ENCODE measurements at places on chromosomes 2 and 18. TPM values are rescaled to one million over a fixed set of nuclear protein-coding genes. Genes with fewer than 3 reads are reported as not detected.

GRCh38 chr2:206275312-206276055 lies 1.0 kb downstream of the ZDBF2 start:
- peak overlapping the region; percentile 97 for H3K4me3 ChIP-seq
- peaks cover 6% of the 10 kb centered on the region for H3K4me1 ChIP-seq
- H3K27me3 ChIP-seq: peaks cover 6% of the 10 kb centered on the region

GRCh38 chr2:33467413-33467812 lies 9.0 kb upstream of the RASGRP3 start:
- no peak overlapping the region for H3K27ac ChIP-seq
- H3K27me3 ChIP-seq: peaks cover 4% of the 10 kb centered on the region
- DNase-seq: no peak
- peaks cover 3% of the 10 kb centered on the region for H3K36me3 ChIP-seq

DNA sequence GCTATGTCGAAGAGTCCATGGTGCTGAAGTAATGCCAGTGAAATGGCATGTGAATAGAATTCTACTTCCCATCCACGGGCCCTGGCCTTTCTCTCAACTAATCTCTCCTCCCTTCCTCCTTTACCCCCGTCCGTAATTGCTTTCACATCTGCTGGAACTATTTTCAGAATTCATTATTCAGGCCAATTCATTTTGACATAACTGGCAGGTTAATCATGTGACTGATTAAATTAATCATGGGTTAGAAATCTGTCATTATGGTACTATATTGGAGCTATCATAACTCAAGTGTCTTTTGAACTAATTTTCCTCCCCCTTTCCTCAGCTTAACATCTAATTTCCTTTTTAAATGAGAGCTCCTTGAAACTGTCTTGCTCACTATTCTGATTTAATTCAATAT lies 66.9 kb downstream of the ZDBF2 start:
- H3K27ac ChIP-seq: no peak overlapping the region
- no peaks in the 10 kb centered on the region for H3K4me1 ChIP-seq
- H3K36me3 ChIP-seq: no peaks in the 10 kb centered on the region
- no peak overlapping the region for H3K4me3 ChIP-seq
- H3K27me3 ChIP-seq: no peaks in the 10 kb centered on the region
- DNase-seq: no peak

DNA sequence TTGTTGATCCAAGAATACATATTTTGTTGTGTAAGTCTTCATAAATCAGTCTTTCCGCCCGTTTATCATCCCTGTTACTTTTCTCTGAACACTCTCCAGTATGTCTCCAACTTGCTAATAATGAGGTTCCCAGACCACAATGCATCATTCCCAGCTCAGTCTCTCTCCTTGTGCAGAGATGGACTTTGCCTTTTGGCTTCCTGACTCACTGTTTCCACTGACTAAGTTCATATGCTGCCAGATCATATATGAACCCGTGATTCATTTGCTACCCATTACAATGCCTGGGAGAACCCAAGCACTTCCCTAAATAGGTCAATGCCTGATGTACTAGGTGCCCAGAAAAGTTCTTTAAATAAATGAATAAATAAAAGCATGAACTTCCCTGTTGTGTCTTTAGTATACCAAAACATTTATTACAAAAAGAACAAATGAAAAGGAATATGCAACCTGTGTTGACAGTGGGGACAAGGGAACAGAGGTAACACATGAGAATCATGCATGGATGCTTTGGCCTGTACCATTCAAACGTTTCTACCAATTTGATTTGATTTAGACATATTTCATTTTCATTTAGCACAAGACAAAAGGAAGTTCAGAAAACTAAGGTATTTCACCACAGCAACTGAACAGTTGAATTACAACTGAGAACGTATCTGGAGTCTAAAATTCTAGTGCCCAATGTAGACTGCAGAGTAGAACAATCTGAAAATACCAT lies 215.4 kb upstream of the HNRNPA3 start:
- H3K36me3 ChIP-seq: no peaks in the 10 kb centered on the region
- H3K4me1 ChIP-seq: no peaks in the 10 kb centered on the region
- no peak overlapping the region for H3K27ac ChIP-seq
- H3K4me3 ChIP-seq: no peak overlapping the region
- DNase-seq: no peak

ABCB11 gene
- not detected for total RNA-seq

DNA sequence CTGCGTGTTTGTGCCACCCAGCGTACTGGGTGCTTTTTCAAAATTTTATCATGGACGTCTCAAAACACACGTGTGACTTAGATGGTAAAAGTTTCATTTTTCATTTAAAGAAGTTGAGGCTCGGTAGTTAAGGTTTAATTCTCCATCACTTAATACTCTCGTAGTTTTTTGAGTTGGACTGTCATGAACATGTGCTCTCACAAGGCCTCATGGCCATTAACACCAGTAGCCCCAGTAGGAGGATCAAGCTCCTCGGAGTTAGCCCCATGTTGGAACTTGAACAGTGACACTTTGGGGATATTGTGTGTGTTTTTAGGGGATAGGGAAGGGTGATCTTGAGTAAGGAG lies 15.3 kb downstream of the NMUR1 start:
- H3K27me3 ChIP-seq: peaks cover 2% of the 10 kb centered on the region
- no peak for DNase-seq
- H3K36me3 ChIP-seq: no peaks in the 10 kb centered on the region
- H3K4me1 ChIP-seq: peaks cover 11% of the 10 kb centered on the region

DNA sequence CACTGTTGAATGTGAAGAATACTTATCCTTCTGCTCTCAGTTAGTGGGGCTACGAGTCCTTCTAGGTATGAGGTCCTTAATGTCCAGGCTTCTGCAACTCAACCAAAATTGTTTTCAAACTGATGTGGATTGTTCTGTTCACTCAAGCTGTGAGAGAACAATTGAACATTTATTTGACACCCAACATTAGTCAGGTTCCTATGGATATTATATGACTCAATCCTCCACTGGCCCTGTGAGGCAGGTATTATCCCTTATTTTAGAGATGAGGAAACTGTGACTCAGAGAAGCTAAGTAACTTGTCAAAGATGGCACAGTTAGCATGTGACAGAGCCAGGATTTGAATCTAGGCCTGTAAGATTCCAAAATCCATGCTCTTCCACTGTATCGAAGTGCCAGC lies 1.2 kb upstream of the LYG2 start:
- DNase-seq: no peak
- H3K4me3 ChIP-seq: no peak overlapping the region
- no peaks in the 10 kb centered on the region for H3K4me1 ChIP-seq

DNA sequence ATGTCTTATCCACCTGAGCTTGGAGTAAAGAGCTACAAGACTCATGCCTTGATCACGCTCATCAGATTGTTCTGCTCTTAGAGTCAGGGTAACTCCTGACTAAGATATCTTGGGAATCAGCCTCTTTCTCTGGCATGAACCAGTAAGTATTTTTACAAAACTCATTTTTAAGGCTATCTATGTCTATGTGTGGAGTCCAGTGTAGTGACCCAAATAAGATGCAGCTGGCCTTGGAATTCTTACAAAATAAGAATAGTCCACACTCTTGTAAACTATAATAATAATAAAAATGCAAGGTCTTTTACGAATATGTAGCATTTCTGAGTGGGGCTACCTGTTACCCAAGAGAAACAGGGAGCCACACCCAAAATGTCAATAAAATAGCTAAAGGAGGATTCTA lies 498.3 kb upstream of the SYT4 start:
- no peak overlapping the region for H3K27ac ChIP-seq
- H3K4me1 ChIP-seq: no peaks in the 10 kb centered on the region
- H3K36me3 ChIP-seq: no peaks in the 10 kb centered on the region
- no peak for DNase-seq

- H3K4me1 ChIP-seq: peaks cover 1% of the 10 kb centered on the region
- no peak overlapping the region for H3K4me3 ChIP-seq
These were observed 10.1 kb upstream of the APOB start for GRCh38 chr2:21054011-21054410.

DNA sequence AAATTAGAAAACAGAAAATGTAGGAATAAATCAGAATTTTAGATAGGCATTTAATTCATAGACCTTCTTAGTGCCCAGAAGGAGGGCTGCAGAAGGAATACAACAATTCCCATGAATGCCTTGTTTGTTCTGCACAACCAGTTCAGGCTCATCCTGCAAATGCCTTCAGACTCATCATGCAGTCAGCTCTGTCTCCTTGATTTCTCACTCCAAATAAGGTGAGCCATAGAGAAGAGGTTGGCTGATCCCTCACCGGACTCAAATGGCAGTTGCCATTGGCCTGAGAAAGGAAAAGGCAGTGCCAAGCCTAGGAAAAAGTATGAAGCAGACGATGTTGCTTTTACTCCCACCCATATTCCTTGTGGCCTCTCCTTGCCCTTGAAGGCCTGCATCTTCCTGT lies 50.3 kb downstream of the DSC3 start:
- H3K36me3 ChIP-seq: no peaks in the 10 kb centered on the region
- no peak overlapping the region for H3K4me3 ChIP-seq
- H3K27me3 ChIP-seq: no peaks in the 10 kb centered on the region
- no peak overlapping the region for H3K27ac ChIP-seq
- DNase-seq: no peak
- peaks cover 19% of the 10 kb centered on the region for H3K4me1 ChIP-seq

MC5R gene
- not detected for total RNA-seq

DNA sequence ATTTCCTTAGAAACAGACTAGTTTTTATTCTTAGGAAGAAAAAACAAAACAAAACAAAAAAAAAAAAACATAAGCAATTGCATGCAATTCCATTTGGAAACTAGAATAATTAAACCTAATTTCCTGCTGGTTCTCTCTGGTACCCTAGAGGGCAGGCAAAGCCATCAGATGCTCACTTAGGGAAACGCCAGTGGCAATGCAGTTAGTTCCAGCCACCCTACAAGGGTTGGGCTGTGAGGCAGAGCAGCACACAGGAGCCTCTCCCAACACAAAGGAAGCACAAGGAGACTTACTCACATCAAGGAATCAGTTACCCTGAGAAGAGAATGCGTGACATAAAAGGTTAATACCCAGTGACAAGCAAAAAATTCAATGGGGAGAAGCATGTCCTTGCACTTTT lies 28.8 kb downstream of the CCDC93 start:
- DNase-seq: peak; percentile 26
- peak overlapping the region; percentile 60 for H3K27ac ChIP-seq
- no peak overlapping the region for H3K4me3 ChIP-seq
- no peaks in the 10 kb centered on the region for H3K36me3 ChIP-seq
- no peaks in the 10 kb centered on the region for H3K27me3 ChIP-seq

DNA sequence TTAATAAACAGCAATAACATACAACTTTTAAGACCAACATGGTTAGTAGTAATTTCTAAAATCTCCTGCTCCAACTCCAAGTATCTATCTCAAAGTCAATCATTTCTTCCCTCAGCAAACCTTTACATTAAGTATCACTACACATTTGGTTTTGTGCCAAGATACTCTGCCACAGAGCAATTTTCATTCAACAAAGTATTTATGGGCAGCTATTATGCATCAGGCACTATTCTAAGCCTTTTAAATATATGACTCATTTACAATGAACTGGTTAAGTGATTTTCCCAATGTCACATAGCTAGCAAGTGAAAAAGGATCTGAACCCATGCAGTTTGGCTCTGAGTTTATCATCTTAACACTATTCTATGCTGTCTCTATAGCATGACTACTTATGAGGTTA lies 264.3 kb downstream of the NOL4 start:
- no peaks in the 10 kb centered on the region for H3K27me3 ChIP-seq
- no peak overlapping the region for H3K4me3 ChIP-seq
- H3K27ac ChIP-seq: no peak overlapping the region
- peaks cover 6% of the 10 kb centered on the region for H3K4me1 ChIP-seq

All from glutamatergic neuron (in vitro differentiated cells).